ENCODE measurements at places on chromosomes 11 and 22.

DNA sequence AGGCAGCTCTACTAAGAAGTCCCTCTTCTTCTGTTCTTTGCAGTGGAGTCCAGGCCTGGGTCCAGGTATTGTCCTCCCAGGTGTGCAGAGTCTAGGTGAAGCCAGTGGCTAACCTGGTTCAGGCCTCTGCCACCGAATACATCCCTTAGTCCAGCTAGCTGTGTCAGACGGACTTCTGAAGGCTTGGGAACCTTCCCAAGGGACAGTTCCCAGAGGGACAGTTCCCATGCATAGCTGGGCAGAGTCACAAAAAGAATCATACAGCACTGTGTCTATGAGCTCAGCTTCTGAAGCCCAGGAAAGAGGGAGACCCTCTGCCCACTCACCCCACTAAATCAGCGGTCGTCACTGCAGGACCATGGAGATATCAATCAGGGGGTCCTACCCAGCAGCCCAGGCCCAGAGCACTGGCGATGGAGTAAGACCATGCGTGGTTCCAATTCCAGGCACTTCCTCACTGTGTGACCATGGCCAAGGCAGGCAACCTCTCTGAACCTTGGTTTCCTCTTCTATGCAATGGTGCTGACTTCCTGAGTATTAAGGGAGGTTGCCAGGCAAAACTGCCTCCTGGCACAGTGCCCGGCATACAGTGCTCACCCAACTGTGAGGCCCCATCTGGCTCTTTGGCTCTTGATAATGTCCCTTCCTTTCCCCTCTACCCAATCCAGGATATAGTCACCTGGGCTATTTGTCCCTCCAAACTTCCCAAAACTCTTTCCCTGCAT lies 3.4 kb downstream of the MS4A10 start:
- DNase-seq = peak; percentile 11

DNA sequence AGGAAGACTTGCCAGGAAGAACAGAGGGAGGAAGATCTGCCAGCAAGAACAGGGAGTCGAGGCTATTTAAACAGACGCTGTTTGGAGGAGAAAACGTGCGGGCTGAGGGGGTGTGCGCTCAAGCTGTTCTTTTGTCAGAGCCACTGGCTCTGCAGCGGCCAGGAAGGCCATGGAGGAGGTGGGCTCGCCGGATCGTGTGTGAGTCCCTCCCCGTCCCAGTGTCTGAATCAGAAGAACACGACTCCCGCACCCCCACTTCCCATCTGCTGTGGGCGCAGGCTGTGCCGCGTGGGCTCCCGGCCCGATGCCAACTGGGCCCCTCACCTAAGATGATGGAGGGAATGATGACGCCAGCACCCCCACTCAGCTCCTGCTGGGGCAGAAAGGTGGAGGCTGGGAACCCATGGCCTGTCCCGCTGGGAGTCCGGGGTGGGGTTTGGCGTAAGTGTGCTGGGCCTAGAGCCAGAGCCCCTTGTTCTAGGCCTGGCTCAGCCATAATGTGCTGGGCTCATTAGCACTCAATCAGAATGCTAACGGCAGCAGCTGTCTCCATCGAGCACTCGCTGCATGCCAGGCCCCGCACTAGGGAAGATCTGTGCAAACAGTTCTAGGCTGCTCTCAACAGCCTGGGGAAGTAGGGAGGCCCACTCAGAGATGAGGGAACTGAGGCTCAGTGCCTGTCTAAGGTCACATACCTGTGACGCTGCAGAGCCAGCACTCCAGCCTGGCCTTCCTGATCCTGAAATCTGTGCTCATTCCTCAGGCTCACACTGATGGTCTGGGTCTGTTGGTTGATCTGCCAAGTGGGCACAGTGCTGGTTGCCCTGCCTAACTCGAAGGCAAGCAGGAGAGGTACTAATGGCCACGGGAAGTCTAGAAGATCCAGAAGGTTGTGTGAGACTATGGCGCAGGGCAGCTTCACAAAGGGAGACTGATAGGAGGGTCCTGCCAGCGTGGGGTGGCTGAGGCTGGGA lies 11.5 kb downstream of the NPTXR start:
- peak; percentile 73 for DNase-seq

DNA sequence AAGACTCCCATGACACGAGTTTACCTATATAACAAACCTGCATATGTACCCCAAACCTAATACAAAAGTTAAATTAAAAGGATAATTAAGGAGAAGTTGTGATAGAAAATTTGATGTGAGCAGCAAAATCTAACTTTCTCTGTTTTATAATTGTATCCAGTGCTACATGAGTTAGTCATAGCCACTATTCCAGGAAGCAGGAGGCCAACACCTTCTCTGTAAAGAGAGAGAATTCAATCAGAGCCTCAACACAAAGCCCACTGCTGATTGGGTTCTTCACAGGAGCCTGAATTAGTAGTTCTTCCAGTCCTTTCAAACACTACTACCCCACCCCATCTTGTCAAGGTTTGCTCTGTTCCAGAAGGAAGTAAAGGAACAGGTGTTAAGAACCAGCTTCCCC lies 84.2 kb downstream of the BLID start:
- no peak for DNase-seq

DNA sequence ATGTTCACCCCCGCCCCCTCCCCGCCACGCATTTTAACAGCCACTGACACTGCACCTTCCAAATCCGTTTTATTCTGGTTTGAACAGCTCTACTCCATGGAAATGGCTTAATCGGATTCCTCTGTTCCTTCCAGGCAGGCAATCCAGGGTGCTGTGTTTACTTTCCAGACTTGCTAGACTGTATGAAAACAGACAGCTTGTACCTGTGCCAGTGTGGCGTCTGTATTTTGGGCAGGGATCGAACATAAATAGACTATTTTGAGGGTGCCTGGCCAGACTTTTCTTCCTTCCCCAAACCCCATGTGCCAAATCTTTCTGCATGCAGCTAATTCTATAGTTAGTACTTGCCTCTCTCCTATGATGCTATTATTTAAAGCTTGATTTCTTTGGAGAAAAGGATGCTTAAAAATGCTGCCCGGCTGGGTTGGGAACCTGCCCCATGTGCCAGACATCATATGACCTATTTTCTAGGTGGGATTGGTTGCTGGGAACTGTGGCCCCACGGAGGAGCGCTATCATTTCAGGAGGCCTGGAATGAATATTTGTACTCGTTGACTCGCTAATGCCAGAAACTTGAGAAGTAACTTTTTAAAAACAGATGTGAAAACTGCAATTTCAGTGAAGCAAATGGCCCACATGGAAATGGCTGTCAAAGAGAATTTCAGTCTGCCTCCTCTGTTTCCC lies 814.8 kb downstream of the BRD1 start:
- DNase-seq = peak; percentile 6

DNA sequence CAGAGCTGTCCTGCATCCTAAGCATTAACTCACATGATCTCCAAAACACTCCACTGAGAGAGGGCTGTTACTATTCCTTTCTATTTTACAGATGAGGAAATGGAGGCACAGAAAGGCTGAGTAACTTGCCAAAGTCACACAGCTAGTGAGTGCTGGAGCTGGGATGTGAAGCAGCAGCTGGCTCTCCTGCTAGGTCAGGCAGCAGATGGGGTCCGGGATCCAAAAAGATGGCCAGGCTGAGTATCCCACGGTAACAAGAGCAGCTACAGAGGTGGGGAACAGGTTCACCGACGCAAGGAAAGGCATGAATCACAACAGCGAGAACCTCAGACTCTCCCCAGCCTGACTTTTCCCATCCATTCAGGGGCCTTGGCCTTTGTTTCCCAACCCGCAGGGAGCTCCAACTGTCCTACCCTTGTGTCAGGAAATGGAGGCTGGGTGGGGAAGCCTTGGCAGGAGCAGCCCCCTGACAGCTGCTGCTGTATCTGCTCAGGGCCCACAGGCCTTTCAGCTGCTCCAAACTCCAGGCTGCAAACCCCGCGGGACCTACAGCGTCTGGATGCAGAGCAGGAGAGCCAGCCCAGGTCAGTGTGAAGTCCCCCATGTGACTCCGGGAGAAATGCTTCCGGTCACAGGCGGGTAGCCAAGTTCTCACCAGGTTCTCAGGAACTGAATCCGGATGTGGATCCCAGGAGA lies 29.5 kb downstream of the DKK3 start:
- no peak for DNase-seq

DNA sequence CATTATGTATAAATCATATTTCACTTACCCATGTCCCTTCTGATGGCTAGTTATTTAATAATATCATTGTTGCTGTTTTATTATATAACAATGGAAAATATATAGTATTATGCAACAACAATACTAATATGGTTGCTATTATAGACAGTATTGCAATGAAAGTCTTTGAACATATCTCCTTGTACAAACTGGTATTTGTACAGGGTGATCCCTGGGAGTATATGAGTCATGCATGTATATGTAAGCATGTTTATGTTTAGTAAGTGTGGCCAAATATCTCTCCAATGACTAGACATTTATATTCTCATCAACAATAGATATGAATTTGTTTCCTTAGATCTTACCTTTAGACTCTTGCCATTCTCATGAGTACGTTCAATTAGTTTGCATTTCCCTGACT lies 55.9 kb downstream of the KCNC1 start:
- DNase-seq = no peak

- no peak for DNase-seq
These were observed 14.7 kb downstream of the MGAT3 start for GRCh38 chr22:39471381-39472141.

DNA sequence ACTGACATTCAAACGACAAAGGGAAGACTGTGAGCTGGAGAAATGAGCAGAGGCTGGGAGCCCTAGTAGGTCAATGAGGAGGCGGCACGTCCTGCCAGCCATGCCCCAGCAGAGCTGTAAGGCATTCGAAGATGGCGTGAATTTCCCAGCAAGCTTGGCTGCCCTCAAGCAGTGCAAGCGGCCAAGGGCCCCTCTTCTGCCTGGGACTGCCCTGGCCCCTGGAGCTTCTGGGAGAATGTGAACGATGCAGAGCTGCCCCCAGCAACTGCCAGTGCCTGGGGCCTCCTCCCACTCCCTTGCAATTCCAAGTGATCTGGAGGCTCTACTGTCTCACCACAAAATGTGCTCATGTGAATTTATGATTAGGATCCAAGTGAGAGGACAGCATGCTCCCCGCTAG lies 4.3 kb downstream of the PPM1F start:
- DNase-seq = no peak

GRCh38 chr11:44708523-44709280 lies 18.1 kb upstream of the TSPAN18 start:
- no peak for DNase-seq

DNA sequence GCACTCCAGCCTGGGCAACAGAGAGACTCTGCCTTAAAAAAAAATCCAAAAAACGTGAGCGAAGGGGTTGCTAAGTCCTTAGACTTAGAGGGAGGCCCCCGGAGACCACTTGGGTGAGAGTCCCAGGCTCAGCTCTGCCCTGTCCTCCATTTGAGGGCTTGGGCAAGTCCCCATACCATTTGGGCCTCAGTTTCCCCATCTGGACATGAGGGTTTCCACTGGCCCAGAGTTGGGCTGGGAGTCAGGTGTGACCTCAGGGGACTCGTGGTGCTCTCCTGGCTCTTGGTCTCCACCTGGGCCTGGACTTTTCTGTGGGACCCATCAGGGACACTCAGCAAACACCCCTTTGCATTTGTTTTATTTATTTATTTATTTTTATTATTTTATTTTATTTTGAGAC lies 35.2 kb upstream of the CSNK1E start:
- no peak for DNase-seq

- no peak for DNase-seq
These were observed 35.6 kb downstream of the TMEM123 start for GRCh38 chr11:102416976-102417375.

- DNase-seq = no peak
These were observed 8.3 kb upstream of the KRTAP5-7 start for GRCh38 chr11:71518506-71519471.

GRCh38 chr11:104161751-104162450 lies 2.0 kb downstream of the PDGFD start:
- no peak for DNase-seq

DNA sequence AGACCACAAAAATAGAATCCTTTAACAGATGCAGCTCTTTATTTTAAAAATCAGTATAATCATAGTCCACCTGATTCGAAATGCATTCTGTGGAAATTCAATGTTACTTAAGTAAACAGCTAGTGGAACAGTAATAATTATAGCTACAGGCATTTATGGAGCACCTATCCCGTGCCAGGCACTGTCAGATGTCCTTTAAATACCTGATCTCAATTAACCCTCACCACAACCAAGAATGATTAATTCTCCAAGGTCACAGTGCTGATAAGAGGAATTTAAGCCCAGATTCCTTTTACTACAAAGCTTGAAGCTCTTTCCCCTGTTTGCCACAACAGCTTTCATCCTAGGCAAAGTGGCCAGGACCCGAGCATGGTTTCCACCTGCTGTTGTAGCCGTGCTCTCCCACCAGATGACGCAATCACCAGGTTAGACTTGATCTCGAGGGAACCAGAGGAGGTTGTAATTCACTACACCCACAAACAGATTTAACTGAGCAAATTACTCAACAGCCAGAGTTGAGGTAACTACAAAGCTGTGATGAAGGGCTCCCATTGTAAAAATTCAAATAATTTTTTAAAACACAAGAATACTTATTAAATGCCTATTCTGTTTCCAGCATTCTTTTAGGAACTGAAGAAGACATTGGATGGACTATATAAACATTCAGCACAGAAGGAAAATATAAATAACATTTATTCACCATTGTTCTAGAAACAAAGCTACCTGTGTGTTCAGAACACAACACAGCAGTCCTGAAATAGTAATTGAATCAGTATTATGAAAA lies 10.3 kb downstream of the PRDM10 start:
- peak; percentile 34 for DNase-seq

GRCh38 chr11:62398011-62398994 lies 20.5 kb upstream of the SCGB1A1 start:
- DNase-seq = no peak

- peak; percentile 81 for DNase-seq
These were observed 181.6 kb upstream of the POU2AF2 start for GRCh38 chr11:111063726-111064517.

GRCh38 chr11:6298605-6299004 lies 21.7 kb downstream of the CAVIN3 start:
- no peak for DNase-seq

GRCh38 chr11:132718711-132719671 lies 813.3 kb downstream of the OPCML start:
- no peak for DNase-seq

DNA sequence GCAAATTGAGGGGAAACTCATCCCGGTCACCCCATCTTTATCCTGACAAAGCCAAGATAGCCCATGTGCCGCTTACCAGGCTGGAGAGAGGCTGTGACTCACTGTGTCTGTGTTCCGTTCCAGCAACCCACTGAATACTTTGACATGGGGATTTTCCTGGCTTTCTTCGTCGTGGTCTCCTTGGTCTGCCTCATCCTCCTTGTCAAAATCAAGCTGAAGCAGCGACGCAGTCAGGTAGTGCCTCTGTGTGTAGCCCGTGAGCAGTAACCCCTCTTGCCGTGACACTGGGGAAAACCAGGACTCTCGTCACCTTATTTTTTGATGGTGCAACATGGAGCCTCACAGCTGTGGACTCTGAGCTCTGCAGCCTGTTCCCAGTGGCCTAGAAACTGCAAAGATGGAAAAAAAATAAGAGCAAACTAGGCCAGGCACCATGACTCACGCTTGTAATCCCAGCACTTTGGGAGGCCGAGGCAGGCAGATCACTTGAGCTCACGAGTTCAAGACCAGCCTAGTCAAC lies 16.9 kb downstream of the C22orf31 start:
- DNase-seq = no peak

- DNase-seq = no peak
These were observed 40.8 kb downstream of the LGR4 start for GRCh38 chr11:27431808-27432207.

- DNase-seq = peak; percentile 24
These were observed 7.6 kb upstream of the KCTD17 start for GRCh38 chr22:37043828-37044538.
